ENCODE measurements at places on chromosomes 6 and 20. TPM values are rescaled to one million over a fixed set of nuclear protein-coding genes. Genes with fewer than 3 reads are reported as not detected.
A peak's percentile ranks its signal among the peaks of the same experiment; 100 is the strongest.

- DNase-seq = no peak
These were observed 425.9 kb upstream of the JARID2 start for GRCh38 chr6:14819840-14820420.

GRCh38 chr6:157219201-157220200 lies 103.8 kb downstream of the TMEM242 start:
- DNase-seq = peak; percentile 61

GRCh38 chr6:53466257-53466656 lies 78.6 kb downstream of the GCLC start:
- DNase-seq = no peak

DNA sequence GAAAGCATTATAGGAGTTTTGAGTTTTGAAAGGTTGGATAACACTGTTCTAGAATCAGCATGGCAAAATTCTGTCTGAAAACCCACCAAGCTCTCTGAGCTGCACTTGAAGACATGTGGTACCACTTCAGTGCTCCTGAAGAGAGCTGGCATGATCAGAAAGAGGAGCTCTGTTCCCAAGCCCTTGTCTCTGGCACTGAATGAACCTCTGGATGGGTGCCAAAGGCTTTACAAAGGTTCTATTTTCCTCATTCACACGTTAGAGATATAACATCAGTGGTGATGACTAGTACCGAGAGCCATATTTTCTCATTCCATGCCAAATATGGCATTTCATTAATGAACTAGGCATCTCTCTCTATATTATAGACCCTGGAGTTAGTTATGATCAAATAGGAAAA lies 301.8 kb upstream of the ID4 start:
- DNase-seq = no peak

DNA sequence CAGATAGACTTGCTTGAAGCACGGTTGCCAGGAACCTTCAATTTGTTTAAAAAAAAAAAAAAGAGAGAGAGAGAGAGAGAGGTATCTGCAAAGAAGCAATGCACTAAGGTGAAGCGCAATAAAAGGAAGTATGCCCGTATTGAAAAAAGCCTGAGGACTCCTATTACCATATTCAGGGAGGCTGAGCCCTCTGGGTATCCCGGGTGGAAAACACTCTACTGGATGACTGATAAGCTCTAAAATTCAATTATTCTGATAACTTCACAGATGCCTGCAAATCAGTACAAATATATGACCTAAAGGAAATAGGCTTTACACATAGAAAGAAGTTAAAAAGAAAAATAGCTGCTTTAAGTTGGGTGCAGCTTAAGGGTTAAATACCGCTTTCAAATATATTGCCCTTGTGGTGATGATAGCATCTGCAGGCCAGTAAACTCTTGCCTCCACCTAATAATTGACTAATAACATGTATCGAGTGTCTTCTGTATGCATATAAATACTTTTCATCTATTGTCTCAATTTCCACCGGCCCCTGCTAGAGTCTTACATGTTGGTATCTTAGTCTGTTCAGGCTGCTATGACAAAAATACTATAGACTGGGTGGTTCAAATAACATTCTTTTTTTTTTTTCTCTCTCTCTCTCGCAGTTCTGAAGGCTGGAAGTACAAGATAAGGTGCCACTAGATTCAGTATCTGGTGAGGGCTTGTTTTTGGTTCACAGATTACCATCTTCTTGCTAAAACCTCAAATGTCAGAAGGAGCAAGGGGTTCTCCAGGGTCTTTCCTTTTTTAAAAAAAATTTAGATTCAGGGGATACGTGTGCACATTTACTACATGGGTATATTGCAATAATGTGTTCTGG lies 187.4 kb upstream of the JARID2 start:
- DNase-seq = no peak

- no peak for DNase-seq
These were observed 69.5 kb downstream of the LCA5 start for GRCh38 chr6:79467716-79468115.

GRCh38 chr20:56157530-56158203 lies 90.9 kb upstream of the MC3R start:
- DNase-seq = no peak

- DNase-seq = no peak
These were observed 32.6 kb downstream of the ENPP1 start for GRCh38 chr6:131840441-131840840.

GRCh38 chr20:40467703-40468411 lies 221.2 kb downstream of the MAFB start:
- no peak for DNase-seq

DNA sequence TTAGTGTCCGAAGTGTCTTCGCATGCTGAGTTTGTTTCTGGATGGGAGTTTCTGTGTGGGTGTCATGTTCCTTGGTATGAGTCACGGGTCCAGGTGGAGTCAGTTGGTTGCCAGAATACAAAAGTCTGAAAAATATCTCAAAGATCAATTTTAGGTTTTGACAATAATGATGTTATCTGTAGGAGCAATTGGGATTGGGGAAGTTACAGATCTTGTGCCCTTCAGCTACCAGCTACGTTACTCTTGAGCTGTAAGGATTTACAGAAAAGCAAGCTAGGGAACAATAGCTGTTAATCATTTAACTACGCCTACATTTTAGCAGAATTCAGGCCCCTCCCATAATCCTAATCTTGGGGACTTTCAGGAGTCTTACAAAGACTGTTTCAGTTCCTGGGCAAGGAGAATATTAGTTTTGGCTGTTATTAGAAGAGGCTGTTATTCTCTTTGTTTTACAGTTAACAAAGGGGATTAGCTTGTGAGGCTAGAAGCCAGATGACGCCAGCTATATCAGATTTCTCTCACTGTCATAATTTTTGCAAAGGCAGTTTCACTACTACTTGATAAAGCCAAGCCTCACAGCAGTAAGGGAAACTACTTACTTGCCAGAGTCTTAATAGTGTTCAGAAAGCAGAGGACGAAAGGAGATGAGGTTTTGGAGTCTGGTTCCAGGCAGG lies 15.4 kb upstream of the SLC22A16 start:
- peak; percentile 69 for DNase-seq

GRCh38 chr6:25042036-25042521 lies 106.3 kb upstream of the RIPOR2 start:
- DNase-seq = no peak

DNA sequence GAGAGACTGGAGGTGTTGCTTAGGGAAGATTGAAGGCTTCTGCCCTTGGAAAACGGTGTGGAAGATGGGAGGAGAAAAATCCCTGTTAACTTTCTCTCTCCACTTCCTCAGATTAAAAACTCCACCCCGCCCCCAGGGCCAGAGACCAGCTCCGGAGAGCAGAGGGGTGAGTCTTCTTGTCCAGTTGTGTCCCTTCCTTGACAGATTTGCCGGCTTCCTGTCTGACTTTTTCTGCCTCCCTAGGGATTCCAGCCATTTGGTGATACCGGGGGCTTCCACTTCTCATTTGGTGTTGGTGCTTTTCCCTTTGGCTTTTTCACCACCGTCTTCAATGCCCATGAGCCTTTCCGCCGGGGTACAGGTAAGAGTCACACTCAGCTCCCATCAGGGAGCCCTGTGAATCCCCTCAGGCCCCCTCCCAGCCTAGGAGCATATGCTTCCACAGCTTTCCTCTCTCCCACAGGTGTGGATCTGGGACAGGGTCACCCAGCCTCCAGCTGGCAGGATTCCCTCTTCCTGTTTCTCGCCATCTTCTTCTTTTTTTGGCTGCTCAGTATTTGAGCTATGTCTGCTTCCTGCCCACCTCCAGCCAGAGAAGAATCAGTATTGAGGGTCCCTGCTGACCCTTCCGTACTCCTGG lies 1.7 kb downstream of the RNF5 start:
- no peak for DNase-seq

GRCh38 chr6:1614448-1615150 lies 4.9 kb downstream of the FOXC1 start:
- DNase-seq = no peak

DNA sequence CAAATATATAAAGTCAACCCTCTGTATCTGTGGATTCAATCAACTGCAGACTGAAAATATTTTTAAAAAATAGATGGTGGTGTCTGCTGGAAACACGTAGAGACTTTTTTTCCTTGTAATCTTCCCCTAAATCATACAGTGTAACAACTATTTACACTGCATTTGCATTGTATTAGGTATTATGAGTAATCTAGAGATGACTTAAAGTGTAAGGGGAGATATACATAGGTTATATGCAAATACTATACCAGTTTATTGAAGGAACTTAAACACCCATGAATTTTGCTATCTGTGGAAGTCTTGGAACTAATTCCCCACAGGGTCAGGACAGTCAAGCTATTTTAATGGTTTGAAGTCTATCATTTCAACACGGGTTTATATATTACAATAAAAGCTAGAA lies 10.2 kb downstream of the HDAC2 start:
- DNase-seq = no peak

GRCh38 chr6:158030380-158031300 lies 49.0 kb downstream of the SYNJ2 start:
- no peak for DNase-seq

DNA sequence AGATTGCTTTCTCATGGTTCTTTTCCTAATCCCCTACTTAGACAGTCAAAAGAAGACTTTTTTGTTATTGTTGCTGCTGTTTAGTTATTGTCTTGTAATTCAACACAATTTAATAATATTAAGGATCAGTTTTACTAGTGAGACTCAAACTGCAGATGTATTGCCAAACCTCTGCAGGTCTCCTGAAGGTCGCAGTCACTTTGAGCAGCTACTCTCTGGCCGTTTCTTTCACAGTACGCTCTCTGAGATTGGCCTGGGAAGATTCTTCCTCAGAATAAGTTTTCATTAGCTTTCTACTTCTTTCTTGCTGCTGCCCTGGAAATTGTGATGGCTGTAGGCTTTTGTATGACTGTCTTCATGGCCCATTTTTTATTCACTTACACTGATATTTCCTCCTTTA lies 930.8 kb downstream of the QKI start:
- no peak for DNase-seq

- no peak for DNase-seq
These were observed 53.2 kb upstream of the CD2AP start for GRCh38 chr6:47424436-47424836.

DNA sequence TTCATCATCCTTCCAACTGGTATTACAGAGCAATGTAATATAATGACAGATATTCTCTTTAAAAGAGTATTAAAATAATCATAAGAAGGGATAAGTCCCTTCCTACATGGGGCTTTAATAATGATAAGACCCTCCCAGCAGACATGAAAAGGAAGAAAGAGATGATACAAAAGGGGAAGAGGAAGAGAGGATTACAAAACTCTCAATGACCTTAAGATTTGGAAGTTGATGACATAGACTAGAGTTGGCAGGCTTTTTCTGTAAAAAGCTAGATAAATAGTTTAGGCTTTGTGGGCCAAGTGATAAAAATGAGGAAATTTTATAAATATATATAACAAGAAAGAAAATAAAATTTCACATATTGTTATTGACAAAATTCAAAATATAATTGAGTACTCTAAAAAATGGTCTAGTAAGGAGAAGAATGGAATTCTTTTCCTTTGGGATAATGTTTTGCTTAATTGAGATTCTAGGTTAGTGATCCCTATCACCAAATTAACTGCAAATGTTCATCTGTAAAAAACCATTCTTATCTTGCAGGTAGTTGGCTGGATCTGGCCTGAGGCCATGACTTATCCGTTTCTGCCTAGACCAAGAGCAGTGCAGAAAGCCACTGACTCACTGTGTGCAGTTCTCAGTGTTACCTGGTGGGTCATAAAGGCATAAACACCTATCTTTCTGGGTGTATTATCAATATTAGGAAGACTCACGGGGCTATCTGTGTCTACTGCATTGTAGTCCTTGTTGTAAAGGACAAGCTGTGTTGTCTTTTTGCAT lies 11.0 kb downstream of the RIPOR2 start:
- DNase-seq = no peak

DNA sequence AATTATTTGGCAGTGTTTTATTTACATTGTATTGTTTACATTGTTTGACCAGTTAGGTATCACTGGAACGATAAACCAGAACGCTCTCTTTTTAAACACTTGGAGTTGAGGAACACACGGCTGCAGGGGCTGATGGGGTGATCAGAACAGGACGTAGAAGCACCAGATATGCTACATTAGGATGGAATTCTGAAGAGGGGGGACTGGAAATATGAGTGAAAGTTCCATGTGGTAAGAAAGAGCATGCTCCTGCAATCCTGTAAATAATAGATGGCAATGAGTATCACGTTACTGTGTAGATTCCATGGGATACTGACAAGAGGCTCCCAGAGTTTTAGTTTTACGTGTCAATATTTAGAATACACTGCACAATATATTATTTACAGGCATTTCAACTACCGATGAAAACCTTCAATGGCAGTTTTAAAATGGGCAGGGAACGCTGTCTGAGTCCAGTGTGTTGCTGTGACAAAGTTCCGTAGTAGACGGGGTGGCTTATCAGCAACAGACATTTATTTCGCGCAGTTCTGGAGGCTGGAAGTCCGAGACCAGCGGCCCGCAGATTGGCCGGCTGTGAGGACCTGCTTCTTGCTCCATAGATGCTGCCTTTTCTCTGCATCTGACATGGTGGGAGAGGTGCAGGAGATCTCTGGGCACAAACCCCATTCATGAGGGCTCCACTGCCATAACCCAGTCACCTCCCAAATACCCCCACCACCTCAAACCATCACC lies 43.1 kb downstream of the SYNJ2 start:
- no peak for DNase-seq

GRCh38 chr20:51342510-51343236 lies 199.8 kb downstream of the NFATC2 start:
- DNase-seq = no peak

ZNF165 gene
- 0.71 TPM for total RNA-seq

PNPLA1 gene
- total RNA-seq = not detected

LIN28B gene
- 7.3 TPM for total RNA-seq

MCCD1 gene
- not detected for total RNA-seq

WFDC2 gene
- not detected for total RNA-seq

SLC22A3 gene
- 1.8 TPM for total RNA-seq

THEMIS gene
- not detected for total RNA-seq

TNFRSF21 gene
- 39.3 TPM for total RNA-seq
